ENCODE measurements at places on chromosomes 1 and 21. TPM values are rescaled to one million over a fixed set of nuclear protein-coding genes. Genes with fewer than 3 reads are reported as not detected.

BARHL2 gene
- total RNA-seq: not detected

SPRR4 gene
- not detected for total RNA-seq

GNG4 gene
- 4.2 TPM for total RNA-seq

LCE6A gene
- not detected for total RNA-seq

LCE1A gene
- total RNA-seq: not detected

SLC1A7 gene
- 4.5 TPM for total RNA-seq

UBE2U gene
- total RNA-seq: not detected

CFAP141 gene
- total RNA-seq: not detected

LCE7A gene
- total RNA-seq: not detected

CHIA gene
- total RNA-seq: not detected

DNA sequence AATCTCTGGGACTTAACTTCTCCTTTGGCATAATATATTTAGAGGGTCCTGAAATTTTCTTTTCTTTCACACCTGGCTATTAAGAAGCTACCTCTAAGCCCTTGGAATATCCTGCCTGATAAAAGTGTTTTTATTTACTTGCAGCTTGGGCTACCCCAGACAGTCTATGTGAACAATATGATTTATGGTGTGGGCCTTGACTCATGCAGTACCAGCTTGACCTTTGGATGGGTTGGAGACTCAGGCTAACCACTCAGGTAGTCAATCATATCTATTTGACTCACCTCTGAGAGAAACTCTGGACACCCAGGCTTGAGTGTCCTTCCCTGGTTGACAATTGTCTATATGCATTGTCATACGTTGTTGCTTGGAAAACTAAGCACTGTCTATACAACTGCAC, 13.4 kb upstream of the PGBD2 start:
- H3K27ac ChIP-seq: no peak overlapping the region
- H3K4me3 ChIP-seq: no peak overlapping the region
- no peaks in the 10 kb centered on the region for H3K27me3 ChIP-seq
- no peaks in the 10 kb centered on the region for H3K4me1 ChIP-seq

DNA sequence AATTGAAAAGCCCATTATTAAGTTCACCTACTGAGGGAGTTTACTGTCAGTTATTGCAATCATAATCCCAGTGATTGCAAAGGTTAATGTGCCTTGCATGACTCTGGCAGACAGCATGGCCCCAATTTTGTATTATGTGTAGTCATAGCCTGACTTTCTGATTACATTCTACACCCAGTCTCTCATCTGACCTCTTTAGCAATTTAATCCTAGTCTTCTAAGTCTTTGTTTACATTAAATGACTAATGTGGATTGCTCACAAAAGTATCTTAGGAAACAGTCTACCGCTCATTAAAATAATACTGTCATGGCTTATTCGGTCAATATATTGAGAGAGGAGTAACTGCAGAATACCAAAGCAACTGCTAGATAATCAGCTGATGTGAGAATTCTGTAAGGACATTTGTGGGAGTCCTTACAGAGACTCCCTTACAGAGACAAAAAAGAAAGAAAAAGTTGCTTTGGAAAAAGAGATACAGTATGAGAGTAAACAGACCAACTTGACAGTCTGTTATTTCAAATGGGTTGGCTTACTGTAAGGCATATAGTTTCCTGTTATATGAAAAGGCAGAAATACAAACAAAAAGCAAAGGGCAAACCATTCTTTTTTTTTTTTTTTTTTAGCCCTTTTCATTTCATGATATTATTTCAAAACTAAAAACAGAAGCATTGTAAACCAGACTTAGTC, 42.8 kb downstream of the SMG7 start:
- H3K36me3 ChIP-seq: peaks cover 25% of the 10 kb centered on the region
- no peaks in the 10 kb centered on the region for H3K27me3 ChIP-seq
- H3K27ac ChIP-seq: peak overlapping the region; percentile 64
- H3K4me3 ChIP-seq: no peak overlapping the region
- no peak for DNase-seq

- no peak for DNase-seq
- no peaks in the 10 kb centered on the region for H3K36me3 ChIP-seq
- H3K27ac ChIP-seq: no peak overlapping the region
- H3K4me3 ChIP-seq: no peak overlapping the region
- H3K27me3 ChIP-seq: no peaks in the 10 kb centered on the region
Observed at GRCh38 chr21:34355570-34355969, 8.2 kb upstream of the KCNE2 start.

GRCh38 chr1:71689635-71690034, 592.7 kb downstream of the NEGR1 start:
- H3K4me3 ChIP-seq: no peak overlapping the region
- DNase-seq: no peak
- no peaks in the 10 kb centered on the region for H3K36me3 ChIP-seq
- H3K27ac ChIP-seq: no peak overlapping the region
- H3K27me3 ChIP-seq: no peaks in the 10 kb centered on the region
- H3K4me1 ChIP-seq: no peaks in the 10 kb centered on the region

GRCh38 chr1:223110952-223111351, 32.1 kb downstream of the TLR5 start:
- no peak overlapping the region for H3K4me3 ChIP-seq
- H3K27ac ChIP-seq: no peak overlapping the region
- no peaks in the 10 kb centered on the region for H3K36me3 ChIP-seq
- H3K27me3 ChIP-seq: no peaks in the 10 kb centered on the region
- H3K4me1 ChIP-seq: no peaks in the 10 kb centered on the region

DNA sequence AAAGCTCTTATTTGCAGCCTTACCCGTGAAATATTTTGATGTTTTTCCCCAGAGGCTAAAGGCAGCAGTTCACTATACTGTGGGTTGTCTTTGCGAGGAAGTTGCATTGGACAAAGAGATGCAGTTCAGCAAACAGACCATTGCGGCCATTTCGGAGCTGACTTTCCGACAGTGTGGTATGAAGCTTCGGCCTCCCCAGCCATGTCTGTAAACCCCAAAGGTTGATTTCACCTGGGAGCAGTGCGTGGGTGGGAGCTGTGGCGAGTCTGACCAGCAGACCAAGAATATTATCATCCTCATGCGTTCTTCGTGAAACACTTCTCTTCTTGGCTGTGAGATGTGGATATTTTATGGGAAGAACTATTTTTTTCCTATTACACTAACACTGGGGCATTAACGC, 3.6 kb downstream of the CENPS start:
- H3K36me3 ChIP-seq: no peaks in the 10 kb centered on the region
- no peaks in the 10 kb centered on the region for H3K27me3 ChIP-seq
- DNase-seq: no peak
- H3K27ac ChIP-seq: no peak overlapping the region

DNA sequence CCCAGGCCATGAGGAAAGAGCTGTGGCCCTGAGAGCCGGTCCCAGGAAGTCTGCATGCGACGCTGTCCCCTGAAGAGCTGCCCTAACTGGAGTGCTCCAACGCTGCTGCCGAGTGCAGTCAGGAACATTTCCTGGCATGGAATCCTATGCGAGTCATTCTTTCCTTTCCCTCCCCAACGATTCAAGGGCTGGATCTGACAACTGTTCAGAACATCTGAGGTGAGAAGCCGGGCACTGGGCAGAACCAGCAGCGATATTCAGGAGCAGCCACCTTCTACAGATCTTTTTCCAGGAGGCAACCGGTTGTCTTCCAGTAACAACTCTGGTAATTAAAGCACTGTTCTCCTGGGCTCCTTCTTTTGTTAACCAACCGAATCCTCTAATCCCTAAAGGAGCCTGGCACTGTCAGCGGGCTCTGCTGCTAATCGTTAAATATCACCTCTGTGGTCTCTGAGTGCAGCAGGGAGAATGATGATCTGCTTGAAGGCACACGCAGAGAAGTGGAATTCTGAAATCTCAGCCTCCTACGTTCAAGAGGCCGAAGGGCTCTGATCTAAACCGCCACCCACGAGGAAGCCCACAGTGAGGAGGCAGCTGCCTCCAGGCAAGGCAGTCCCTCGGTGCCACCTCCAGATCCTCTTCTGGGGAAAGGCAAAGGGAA, 55.8 kb downstream of the SLC45A1 start:
- no peaks in the 10 kb centered on the region for H3K27me3 ChIP-seq
- peak; percentile 80 for DNase-seq
- peaks cover 14% of the 10 kb centered on the region for H3K36me3 ChIP-seq
- H3K27ac ChIP-seq: peak overlapping the region; percentile 66
- H3K4me3 ChIP-seq: no peak overlapping the region

- no peaks in the 10 kb centered on the region for H3K36me3 ChIP-seq
- H3K27ac ChIP-seq: peak overlapping the region; percentile 93
- H3K4me1 ChIP-seq: peaks cover 58% of the 10 kb centered on the region
- no peak overlapping the region for H3K4me3 ChIP-seq
- no peaks in the 10 kb centered on the region for H3K27me3 ChIP-seq
Observed at GRCh38 chr1:234655328-234656069, 45.5 kb upstream of the IRF2BP2 start.

GRCh38 chr1:212514782-212515181, 82.1 kb downstream of the NENF start:
- DNase-seq: no peak
- H3K4me1 ChIP-seq: peaks cover 27% of the 10 kb centered on the region
- no peaks in the 10 kb centered on the region for H3K36me3 ChIP-seq
- H3K4me3 ChIP-seq: no peak overlapping the region
- no peaks in the 10 kb centered on the region for H3K27me3 ChIP-seq
- no peak overlapping the region for H3K27ac ChIP-seq

DNA sequence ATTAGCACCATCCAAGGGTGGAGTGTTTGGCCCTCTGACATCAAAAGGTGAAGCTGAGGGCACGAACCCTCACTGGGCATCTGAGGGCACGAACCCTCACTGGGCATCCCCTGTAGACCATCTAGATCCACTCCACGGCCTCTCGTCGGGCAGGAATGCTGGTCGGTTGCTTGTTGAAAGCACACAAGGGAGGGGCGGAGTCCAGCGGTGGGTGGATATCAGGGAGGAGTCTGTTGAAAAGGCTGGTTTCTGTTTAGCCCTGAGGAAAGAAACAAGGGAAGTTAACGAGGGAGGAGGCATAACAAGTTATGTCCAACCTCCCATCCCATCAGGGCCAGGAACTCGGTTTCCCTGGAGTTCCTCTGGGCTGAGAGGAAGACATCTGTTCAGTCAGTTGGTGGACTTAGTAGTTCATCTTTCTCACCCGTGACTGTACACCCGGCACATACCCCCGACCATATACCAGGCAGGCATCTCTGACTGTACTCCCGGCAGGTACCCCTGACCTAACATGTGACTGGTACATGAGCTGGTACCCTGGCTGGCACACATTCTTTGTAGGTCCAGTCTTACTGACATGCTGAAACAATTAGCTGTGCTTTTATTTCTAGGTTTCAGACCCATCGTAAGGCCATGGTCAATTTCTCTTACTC, 32.1 kb upstream of the PDE9A start:
- H3K4me3 ChIP-seq: no peak overlapping the region
- DNase-seq: peak; percentile 20
- no peak overlapping the region for H3K27ac ChIP-seq
- peaks cover 15% of the 10 kb centered on the region for H3K4me1 ChIP-seq
- H3K27me3 ChIP-seq: 0 out of 2 replicates have a peak, but pooled peaks cover 10% of the 10 kb centered on the region

DNA sequence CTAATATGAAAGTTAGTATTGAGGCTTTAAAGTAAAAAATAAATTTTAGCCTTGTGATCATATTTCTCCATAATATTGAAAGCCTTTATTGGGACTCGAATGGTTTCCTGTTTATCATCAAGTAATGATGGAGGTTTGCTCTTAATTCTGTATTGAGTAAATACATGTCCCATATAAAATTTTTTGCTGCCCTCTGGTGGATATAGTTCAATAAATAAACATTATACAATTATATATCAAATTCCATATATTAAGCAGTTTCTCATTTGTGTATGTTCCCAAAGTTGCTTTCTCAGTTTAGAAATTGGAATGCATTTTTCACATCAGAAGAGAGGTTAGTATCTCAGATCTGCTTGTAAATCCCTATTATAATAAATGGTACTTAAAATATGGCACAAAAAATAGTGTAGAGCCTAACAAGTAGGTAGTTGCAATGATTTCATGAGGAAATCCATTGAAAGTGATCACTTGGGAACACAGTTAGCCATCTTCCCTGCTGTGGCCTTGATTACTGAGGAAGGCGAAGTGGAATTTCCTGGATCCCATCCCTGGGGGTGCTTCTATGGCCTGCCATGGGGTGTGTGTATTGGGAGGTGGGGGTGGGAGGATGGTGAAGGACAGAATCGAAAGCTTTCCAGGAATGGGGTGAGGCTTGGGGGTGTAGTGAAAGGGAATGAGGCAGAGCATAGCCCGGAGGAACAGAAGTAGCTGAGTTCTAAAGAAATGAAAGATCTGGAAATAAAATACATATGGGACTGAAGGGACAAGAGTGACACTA, 84.1 kb upstream of the C21orf91 start:
- no peak overlapping the region for H3K27ac ChIP-seq
- no peak for DNase-seq
- no peaks in the 10 kb centered on the region for H3K4me1 ChIP-seq
- H3K36me3 ChIP-seq: no peaks in the 10 kb centered on the region

DNA sequence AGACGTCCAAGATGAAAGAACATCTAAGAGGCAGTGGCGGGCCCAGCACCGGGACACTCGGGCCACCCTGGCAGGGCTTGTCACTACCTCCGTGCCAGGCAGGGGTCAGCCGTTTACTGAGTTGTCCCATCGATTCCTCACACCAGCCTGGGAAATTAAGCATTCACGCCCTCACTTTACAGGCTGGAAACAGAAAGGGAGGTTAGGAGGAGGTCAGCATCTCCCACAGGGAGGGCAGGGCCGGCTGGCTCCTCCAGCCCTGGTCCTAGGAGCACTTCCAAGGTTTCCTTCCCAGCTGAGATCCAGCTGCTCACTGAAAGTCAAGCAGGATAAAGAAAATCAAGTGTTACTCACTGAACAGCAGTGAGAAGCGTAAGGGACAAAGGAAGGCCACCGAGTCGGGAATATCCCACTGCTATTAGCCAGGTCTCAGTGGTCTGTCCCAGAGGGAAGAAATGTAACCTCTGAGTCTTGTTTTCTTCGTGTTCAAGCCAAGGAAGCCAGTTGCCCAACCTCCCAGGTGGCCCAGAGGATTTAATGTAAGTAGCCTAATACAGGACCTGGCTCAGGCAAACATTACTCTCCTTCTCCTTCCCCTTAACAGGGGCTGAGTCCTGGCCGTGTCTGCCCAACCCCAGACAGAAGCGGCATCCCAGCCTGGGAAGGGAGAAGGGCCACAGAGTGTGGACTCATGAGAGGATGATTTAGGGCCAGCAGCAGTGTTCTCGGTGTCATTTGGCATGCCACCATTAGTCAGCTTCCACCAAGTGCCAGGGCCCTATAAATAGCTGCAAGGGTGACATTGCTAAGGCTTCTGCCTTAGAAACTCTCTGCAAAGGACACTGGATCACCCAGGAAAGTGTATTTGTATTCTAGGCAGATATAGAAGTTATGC, 203.1 kb upstream of the GALNT2 start:
- H3K27me3 ChIP-seq: no peaks in the 10 kb centered on the region

All from SJSA1 (cell line).